Calu3 (cell line): ENCODE measurements at places on chromosomes 7 and 10. TPM values are rescaled to one million over a fixed set of nuclear protein-coding genes. Genes with fewer than 3 reads are reported as not detected.
A peak's percentile ranks its signal among the peaks of the same experiment; 100 is the strongest.

- H3K4me3 ChIP-seq, result no peak overlapping the region
- peaks cover 11% of the 10 kb centered on the region for H3K27me3 ChIP-seq
- no peak for DNase-seq
- H3K36me3 ChIP-seq, result no peaks in the 10 kb centered on the region
These were observed 126.9 kb downstream of the CNNM2 start for GRCh38 chr10:103044942-103045489.

DNA sequence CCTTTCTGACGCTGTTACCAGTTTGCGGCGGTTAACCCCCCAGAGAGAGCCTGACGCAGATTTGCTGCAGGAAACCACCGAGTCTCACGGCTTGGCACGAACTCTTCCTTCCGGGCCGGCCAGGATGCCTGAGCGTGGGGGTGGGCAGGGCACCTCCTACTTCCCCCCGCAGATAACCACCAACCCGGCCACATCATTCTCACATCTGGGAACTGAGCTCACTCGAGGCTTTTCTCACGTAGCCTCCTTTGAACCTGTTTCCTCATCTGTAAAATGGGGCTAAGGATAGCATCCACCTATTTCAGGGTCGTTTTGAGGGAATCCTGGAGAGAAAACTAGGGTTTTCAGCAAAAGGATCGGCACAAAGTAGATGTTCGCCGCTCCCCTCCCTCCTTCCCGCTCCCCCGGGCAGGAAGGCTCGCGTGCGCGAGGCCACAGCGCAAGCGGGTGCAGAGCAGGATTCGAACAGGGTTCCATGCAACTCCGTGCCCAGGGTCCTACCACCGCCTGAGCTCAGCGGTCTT lies 23.6 kb downstream of the DDIT4 start:
- peak; percentile 90 for DNase-seq
- peak overlapping the region; percentile 98 for H3K27ac ChIP-seq
- H3K36me3 ChIP-seq, result peaks cover 39% of the 10 kb centered on the region
- H3K27me3 ChIP-seq, result no peaks in the 10 kb centered on the region
- H3K4me1 ChIP-seq, result peaks cover 55% of the 10 kb centered on the region
- H3K4me3 ChIP-seq, result peak overlapping the region; percentile 74

- no peak overlapping the region for H3K27ac ChIP-seq
- DNase-seq, result no peak
- H3K4me1 ChIP-seq, result no peaks in the 10 kb centered on the region
- H3K27me3 ChIP-seq, result peaks cover 19% of the 10 kb centered on the region
These were observed 55.1 kb upstream of the PPP2R2D start for GRCh38 chr10:131845505-131846239.

DNA sequence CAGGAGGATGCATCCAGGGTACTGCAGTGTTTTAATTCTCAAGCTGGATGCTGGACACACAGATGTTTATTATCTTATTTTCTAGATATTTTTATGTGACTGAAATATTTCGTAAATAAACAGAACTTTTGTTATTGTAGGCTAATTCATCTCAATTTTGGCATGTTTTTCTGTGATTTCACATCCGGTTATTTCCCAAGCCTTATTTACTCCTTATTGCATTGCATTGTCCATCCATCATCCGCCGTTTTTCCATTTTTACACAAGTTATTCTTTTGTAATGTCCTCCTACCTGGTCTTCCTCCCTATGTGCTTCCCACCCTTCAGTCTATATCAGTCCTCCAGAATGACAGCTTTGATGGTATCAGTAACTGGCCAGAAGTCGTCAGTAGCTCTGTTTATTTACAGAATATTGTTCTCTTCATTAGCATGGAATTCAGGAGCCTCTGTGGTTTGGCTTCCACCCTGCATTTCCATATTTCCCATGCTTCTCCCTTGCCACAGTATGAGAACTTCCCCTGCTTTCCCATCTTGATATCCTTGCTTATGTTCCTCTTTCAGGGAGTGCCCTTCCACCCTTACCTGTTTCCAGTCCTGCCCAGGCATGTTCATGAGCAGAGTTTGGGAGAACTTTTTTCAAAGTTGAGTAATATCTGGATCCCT lies 16.1 kb downstream of the GNAI1 start:
- no peak overlapping the region for H3K4me3 ChIP-seq
- peaks cover 29% of the 10 kb centered on the region for H3K4me1 ChIP-seq
- H3K27ac ChIP-seq, result no peak overlapping the region
- no peak for DNase-seq
- no peaks in the 10 kb centered on the region for H3K36me3 ChIP-seq

The MLXIPL gene
- total RNA-seq, result 1.1 and 3.0 TPM in 2 replicates
